ENCODE measurements at places on chromosomes 11 and 22.

GRCh38 chr22:30307041-30307574, 17.8 kb upstream of the CASTOR1 start:
- no peak for DNase-seq

DNA sequence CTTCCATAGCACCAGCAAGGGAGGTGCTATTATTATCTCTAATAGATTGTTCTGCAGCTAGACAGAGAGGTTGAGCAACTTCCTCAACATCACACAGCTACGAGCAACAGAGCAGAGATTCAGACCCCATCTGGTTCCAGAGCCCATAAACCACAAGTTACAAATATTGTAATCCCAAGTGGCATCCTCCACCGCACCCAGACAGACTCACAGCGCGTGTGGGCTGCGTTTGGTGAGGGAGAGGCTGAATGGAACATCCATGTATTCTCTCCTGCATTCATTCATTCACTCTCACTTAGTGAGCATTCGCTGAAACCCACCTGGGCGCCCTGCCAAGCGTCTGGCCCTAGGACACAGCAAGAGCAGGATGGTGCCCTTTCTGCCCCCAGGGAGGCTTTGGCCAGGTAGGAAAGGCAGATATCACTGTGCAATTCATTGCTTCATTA, 33.5 kb downstream of the LIF start:
- no peak for DNase-seq

- DNase-seq, result no peak
Observed at GRCh38 chr11:102229510-102230123, 87.7 kb upstream of the BIRC3 start.

GRCh38 chr11:70806461-70807194, 408.3 kb downstream of the CTTN start:
- DNase-seq, result no peak

DNA sequence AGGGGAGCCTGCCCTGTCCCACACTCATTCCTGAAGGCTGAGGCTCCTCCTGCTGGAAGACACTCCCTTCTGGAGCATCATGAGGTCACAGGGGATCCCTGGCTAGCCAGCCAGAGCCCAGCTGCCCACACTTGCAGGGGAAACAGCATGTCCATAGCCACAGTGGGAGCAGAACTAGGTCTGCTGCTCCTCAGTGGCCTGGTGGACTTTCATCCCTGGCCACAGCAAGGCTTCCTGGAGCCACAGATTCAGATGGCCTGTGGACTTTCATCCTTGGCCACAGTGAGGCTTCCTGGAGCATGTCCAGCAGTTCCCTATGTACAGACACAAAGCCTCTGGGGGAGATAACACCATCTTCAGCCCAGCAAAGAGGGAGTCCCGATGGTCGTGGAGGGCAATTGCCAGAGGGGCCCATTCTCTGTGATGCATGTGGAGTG, 5.9 kb upstream of the APOL6 start:
- no peak for DNase-seq

DNA sequence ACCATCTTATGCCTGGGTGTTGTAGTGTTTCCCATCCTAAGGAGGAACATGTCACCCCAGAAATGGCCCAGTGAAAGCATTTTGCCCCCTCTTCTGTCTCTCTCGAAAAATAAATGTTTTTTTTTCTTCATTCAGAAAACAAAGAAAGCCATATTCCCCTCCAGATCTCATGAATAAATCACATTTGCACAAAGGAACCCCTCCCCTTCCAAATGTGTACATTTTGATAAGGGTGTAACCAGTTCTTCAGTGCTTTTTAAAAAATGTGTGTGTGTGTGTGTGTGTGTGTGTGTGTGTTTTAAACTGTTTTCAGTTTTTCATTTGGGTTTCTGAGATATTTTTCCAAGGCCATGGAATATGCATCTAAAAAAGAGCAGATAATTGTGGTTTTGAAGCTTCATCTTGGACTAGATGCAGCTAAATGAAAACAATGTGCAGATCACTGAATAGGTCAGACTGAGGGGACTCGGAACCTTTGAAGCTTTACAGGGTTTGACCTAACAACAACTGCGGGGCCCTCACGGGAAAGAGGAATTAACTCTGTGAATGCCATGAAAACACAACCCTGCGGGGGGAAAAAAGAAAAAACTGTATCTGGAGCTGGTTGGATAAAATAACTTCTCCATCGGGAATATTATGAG, 76.4 kb downstream of the YAP1 start:
- no peak for DNase-seq

GRCh38 chr11:122634501-122634900, 21.0 kb upstream of the UBASH3B start:
- DNase-seq, result no peak

GRCh38 chr22:43439368-43440103, 27.7 kb downstream of the MPPED1 start:
- no peak for DNase-seq

GRCh38 chr11:130052567-130052966, 17.1 kb upstream of the APLP2 start:
- no peak for DNase-seq

DNA sequence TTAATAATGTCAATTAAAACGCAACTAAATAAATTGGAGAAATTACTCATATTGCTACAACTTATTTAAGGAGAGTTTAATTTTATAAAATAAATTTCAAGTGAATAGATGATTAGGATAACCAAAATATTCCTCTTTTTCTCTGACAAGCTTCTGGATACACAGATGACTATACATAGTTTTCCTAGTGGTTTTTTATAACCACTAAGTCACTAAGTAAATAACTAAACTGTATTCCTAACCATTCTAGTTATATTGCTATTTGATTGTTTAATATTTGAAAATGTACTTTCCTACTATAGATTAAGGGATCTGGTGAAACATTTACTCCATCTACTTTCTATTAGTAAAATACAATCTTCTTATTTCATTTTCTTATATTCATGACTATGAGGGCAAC, 4.7 kb upstream of the ANGPTL5 start:
- DNase-seq, result no peak
